ENCODE measurements at places on chromosomes 3 and 15.

GRCh38 chr3:18258492-18258891, 166.6 kb downstream of the SATB1 start:
- DNase-seq = no peak

- no peak for DNase-seq
Measured at GRCh38 chr3:61664105-61664482, 102.7 kb downstream of the PTPRG start.

- no peak for DNase-seq
Measured at GRCh38 chr3:149151843-149152242, 22.4 kb downstream of the HPS3 start.

DNA sequence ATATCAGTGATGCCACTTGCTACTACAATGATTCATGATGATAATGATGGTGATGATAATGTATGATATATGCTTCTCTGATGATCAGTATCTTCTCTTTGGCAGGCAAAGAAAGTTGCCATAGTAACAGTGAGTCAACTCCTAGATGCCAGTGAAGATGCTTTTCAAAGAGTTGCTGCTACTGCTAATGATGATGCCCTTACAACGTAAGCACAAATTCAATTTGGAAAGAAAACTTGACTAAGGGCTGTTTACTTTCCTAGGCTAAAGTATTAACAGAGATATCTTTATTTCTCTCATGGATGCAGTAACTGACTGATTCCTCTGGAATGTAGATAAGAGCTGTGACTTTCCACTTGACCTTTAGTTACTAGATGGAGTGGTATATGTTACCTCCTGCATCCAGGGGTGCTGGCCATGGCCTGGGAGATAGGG, 27.8 kb downstream of the ADGRG7 start:
- no peak for DNase-seq

DNA sequence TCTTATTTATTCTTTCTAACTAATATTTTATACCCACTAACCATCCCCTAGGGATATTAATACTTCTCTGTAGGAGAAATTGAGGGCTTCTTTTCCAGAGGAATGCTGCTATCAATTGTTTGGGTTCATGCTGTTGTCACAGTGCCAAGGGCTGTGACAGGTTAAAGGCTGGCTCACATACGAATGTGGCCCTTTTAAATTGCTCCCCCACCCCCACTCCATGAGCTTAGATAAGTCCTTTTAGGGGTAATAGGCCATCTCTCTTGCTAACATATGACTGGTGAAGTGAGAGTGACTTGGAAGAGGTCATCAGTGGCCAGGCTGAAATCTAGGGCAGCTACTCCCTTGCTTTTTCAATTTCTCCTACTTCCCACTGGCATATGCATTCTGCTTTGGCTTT, 121.9 kb upstream of the DPH6 start:
- no peak for DNase-seq

DNA sequence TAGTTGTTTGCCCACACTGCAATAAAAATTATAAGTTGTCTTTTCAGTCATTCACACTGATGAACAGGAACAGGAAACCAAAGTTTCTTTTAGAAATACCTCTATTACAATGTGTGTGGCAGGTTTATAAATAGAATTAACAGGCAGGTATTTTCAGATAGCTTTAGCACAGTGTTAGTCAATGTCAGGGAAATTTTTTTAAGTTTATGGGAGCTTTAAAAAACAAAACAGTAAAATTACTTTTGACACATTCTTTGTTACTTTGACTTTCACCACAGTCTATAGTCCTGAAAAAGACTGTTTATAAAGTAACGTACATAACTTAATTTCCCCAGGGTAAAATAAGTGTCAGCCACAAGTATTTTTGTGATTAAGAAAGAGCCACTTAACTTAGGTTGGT, 38.1 kb downstream of the SERPINI1 start:
- DNase-seq = no peak

- peak; percentile 42 for DNase-seq
Measured at GRCh38 chr3:66297900-66298299, 77.1 kb downstream of the SLC25A26 start.

- no peak for DNase-seq
Measured at GRCh38 chr3:187739094-187739560, 6.1 kb downstream of the BCL6 start.

DNA sequence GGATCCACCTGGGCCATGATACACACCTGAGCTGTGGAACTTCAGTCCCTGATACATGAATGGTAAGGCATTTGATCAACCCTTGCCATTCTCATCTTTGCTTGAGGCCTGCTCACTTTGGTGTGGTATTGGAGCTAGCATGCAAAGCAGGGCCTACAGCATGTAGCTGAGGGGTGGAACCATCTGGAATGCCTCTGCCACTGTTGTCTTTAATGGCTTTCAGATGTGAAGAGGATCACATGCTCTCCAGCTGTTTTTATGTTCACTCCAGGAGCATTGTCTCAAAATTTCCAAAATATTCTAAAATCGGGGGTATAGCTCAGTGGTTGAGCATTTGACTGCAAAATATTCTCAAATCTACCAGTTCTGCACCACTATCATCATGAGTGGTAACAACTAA, 64.4 kb upstream of the PHLDB2 start:
- DNase-seq = no peak

- DNase-seq = no peak
Measured at GRCh38 chr15:62112616-62113593, 46.1 kb downstream of the C2CD4A start.

GRCh38 chr3:114624571-114625181, 330.8 kb downstream of the TIGIT start:
- peak; percentile 85 for DNase-seq

Data from left hindlimb (tissue), 1 donor.